ENCODE measurements at places on chromosomes 1 and 21. TPM values are rescaled to one million over a fixed set of nuclear protein-coding genes. Genes with fewer than 3 reads are reported as not detected.

Gene C1orf53
- total RNA-seq, result 0.68 TPM

Gene TMEM240
- not detected for total RNA-seq

Gene TP73
- total RNA-seq, result 0.16 TPM

Gene LCE1C
- not detected for total RNA-seq

Gene C8B
- total RNA-seq, result not detected

All from activated T-cell treated with anti-CD3 and anti-CD28 coated beads, Interleukin-2, amount 50 U/mL, for 4 hours (primary cell).